NCI-H226 (cell line): ENCODE measurements at places on chromosomes 16 and 17.
A peak's percentile ranks its signal among the peaks of the same experiment; 100 is the strongest.

DNA sequence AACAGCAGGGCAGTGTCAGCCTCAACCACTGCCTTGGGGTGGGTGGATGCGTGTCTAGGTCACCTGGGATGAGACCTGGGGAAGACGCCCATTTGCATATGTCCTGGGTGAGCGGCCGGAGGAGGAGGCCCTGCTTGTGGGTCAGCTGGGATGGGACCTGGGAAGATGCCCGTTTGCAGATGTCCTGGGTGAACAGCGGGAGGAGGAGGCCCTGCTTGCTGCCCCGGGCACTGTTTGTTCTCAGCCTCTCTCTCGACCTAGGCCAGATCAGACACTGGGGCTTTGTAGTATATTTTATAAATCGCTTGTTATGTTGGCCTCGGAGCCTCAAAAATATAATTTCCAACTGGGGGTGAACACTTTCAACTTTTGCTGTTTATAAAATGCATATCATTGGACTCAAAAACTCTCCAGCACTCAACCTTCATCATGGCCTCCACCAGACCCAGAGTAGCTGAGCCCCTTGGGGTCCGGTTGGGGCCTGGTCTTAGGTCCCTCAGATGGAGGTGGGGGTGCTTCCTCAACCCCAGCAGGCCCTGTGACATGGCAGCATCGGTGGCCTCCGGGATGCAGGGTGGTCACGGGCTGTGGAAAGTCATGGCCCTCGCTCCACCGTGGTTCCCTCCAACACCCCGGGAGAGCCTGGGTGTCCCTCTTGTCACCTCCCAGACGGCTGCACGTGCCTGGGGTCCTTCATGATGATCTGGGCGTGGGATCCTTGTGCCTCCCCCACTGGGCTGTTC lies 17.3 kb downstream of the DBNDD1 start:
- DNase-seq = no peak

GRCh38 chr16:23518435-23518891 lies 8.2 kb upstream of the GGA2 start:
- no peak for DNase-seq

DNA sequence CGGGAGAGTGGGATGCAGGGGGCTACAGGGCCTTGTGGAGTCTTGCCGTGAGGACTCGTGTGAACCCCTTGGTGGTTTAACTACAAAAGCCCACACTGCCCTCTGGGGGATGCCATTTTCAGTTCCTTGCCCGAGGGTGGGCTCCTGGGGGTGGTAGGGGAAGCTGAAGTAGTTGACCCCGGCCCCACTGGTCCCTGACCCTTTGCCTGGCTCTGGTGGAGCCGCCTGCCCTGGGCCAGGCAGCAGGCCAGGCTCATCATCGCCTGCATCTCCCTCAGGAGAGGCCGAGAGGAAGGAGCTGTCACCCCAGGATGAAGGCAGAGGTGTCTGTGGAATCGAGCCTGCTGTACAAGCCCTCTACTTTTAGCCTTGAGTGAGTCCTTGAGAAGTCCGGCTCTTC lies 10.2 kb downstream of the COX4I1 start:
- no peak for DNase-seq

- DNase-seq = peak; percentile 40
These were observed 80.3 kb upstream of the PSMD7 start for GRCh38 chr16:74216319-74216718.
